Fibroblast of lung (primary cell): ENCODE measurements at places on chromosomes 6 and 20.

GRCh38 chr6:2020909-2021308 is 224.5 kb downstream of the GMDS start:
- peak; percentile 8 for DNase-seq

DNA sequence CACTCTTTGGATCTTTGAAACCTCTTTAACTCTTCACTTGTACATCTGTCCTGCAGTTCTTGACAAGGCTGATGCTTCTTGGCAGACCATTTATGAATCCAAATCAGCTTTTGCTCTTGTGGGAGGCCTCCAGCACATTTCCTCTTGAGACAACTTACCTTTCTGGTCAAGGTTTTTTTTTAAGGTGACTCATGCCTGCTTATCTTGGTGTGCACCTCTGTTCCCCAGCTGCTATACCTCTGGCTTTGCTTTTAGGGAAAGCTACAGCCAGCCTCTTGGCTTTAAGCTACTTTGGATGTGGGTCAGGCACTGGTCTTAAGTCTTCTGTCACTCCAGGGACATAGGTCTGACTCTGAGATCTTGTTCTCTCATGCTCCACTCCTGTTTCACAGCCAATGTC is 106.5 kb downstream of the PHF3 start:
- DNase-seq: no peak

DNA sequence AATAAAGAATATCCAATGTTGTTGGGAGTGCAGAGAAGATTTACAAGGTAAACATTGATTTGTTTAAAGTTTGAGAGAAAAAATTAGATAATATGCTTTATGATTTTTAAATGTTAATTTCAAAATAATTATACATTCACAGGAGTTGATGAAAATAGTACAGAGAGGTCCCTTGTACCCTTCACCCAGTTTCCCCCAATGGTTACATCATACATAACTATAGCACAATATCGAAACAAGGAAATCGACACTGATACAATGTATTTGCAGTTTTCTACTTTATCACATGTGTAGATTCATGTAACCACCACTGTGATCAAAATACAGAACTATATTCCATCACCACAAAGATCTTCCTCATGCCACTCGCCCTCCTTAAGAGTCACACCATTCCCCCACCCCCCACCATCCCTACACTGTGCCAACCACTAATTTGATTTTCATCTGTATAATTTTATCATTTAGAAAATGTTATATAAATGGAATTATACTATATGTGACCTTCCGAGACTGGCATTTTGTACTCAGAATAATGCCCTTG is 11.7 kb upstream of the HLA-DRA start:
- no peak for DNase-seq

GRCh38 chr6:109743739-109744138 is 52.6 kb downstream of the FIG4 start:
- peak; percentile 76 for DNase-seq

GRCh38 chr20:37364013-37364926 is 18.3 kb downstream of the SRC start:
- DNase-seq: no peak

DNA sequence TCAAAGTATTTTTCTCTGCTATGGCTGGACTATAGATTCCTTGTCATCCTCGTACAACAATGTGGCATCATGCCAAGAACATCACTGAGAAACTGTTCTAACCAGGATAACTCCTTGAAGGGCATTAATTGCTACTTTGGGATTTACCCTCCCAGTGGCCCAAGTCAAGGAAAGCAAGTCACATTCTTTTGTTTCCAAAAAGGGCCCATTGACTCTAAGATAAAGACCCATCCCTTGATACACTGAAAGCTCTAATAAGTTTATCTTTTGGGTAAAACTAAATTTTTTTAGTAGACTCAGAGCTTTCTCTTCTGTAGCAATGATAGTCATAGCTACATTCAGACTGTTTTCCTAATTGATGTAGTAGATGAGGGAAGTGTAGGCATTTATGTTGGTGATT is at the start of gene OR2J3:
Gene OR2J3, plus strand, starts transcription at position 301 of the 400 bp plus-strand sequence. CDS start 3,833 bp downstream, outside the sequence.
- no peak for DNase-seq

DNA sequence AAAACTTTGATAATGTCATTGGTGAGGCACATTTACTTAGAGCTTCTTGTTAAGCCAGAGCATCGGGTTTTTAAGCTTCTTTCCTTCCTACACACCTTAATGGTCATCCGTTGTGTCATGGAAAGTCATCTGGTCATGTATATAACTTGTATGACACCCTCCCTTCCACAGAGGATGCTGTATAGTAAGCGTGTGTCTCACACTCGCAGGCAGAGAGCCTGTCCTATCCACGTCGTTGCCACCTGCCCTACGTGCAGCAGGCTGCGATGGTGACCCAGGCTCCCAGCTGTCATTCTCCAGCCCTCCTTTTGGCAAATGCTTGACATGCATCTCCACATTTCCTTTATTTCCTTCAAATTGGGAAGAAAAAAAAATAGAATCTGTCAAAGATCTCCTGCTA is 85.6 kb downstream of the MYB start:
- no peak for DNase-seq
